DND-41 (cell line): ENCODE measurements at places on chromosomes 2 and 18.

- H3K27ac ChIP-seq = no peak overlapping the region
- no peaks in the 10 kb centered on the region for H3K4me1 ChIP-seq
- no peak overlapping the region for H3K4me3 ChIP-seq
Measured at GRCh38 chr2:75277111-75277510, 77.8 kb upstream of the TACR1 start.

DNA sequence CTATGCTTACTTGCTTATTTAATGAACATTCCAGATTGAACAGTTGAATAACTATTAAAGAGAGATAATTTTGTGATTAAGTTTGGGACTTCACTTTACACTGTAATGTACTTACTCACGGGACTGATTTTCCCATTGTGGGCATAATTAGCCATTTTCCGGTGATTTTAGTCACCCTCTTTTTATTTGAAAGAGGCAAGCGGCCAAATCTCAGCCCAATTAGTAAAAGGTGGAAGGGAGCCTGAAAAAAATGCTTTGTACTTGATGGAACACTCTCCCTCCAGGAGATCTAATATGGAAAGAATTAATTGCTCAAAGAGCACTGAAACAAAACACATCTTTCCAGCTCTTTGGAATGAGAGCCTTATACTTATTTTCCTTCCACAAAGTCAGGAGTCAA, 50.2 kb downstream of the CALCRL start:
- H3K36me3 ChIP-seq = no peaks in the 10 kb centered on the region
- DNase-seq = no peak
- H3K27ac ChIP-seq = no peak overlapping the region
- no peaks in the 10 kb centered on the region for H3K4me1 ChIP-seq

DNA sequence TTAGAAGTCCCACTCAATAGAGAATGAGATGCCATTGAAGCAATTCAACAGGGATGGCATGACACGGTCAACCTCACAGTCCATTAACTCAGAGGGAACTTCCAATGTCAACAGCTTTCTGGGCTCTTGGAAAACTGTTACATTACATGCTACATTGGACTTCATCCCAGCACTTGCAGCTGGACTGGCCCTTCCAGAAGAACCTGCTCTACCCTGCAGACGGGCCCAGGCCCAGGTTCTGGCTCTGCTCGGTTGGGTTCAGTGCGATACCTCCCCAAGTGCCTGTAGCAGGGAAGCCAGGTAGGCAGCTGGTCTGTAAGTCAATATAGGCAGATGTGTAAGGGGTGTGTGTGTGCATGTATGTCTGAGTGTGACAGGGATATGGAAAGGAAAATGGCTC, 12.9 kb downstream of the LAMA1 start:
- no peak overlapping the region for H3K4me3 ChIP-seq
- no peak for DNase-seq

DNA sequence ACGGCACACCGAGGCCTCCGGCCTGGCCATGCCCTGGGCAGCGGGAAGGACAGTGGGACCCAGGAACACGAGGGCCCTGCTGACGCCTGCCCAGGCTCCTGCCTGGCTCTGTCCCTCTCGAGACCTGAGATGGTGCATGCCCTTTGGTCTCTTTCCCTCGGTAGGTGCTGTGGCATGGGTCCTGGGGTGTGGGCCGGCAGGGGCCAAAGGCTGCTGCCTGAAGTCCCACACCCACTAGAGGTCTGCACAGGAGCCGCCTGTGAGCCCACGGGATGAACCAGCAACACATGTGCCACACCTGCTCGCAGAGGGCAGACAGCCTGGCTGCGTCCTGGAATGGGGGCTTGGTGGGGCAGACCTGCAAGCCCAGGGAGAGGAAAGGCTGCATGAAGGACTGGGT, 73.3 kb downstream of the NDUFA10 start:
- H3K27me3 ChIP-seq = no peaks in the 10 kb centered on the region
- no peak for DNase-seq
- H3K4me1 ChIP-seq = peaks cover 13% of the 10 kb centered on the region
- peak overlapping the region; percentile 44 for H3K27ac ChIP-seq
- peaks cover 15% of the 10 kb centered on the region for H3K36me3 ChIP-seq
- H3K4me3 ChIP-seq = no peak overlapping the region

DNA sequence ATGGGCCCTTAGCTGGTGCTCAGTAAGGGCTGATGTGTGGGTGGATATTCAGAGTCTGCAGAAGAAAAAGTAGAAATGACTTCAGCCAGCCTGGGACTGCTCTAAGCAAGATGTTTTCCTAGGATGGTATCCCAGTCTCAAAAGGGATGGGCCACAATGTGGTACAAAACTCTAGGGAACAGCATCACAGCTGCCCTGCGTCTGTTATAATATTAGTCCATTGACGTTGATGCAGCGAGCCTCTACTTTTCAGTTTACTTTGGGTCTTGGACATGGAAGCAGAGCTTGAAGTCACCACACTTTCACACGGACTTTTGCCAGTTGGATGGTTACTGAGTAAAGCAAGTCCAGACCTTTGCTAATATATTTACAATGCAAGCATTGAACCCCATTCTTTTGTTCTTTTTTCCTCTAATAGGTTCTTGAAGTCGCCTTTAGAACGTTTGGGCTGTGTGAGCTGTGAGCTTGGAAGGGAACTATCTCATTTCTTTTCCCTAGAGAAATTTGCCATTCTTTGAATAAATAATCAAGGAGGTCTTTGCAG, 105.7 kb downstream of the RDH14 start:
- H3K36me3 ChIP-seq = no peaks in the 10 kb centered on the region
- H3K4me1 ChIP-seq = no peaks in the 10 kb centered on the region
- no peaks in the 10 kb centered on the region for H3K27me3 ChIP-seq
- no peak overlapping the region for H3K4me3 ChIP-seq

GRCh38 chr2:191298306-191298705, 53.1 kb downstream of the MYO1B start:
- H3K4me1 ChIP-seq = 0 out of 2 replicates have a peak, but pooled peaks cover 7% of the 10 kb centered on the region
- no peak for DNase-seq
- H3K27ac ChIP-seq = no peak overlapping the region
- no peaks in the 10 kb centered on the region for H3K36me3 ChIP-seq
- H3K27me3 ChIP-seq = no peaks in the 10 kb centered on the region
- H3K4me3 ChIP-seq = no peak overlapping the region
